ENCODE measurements at places on chromosomes 1 and 21.

DNA sequence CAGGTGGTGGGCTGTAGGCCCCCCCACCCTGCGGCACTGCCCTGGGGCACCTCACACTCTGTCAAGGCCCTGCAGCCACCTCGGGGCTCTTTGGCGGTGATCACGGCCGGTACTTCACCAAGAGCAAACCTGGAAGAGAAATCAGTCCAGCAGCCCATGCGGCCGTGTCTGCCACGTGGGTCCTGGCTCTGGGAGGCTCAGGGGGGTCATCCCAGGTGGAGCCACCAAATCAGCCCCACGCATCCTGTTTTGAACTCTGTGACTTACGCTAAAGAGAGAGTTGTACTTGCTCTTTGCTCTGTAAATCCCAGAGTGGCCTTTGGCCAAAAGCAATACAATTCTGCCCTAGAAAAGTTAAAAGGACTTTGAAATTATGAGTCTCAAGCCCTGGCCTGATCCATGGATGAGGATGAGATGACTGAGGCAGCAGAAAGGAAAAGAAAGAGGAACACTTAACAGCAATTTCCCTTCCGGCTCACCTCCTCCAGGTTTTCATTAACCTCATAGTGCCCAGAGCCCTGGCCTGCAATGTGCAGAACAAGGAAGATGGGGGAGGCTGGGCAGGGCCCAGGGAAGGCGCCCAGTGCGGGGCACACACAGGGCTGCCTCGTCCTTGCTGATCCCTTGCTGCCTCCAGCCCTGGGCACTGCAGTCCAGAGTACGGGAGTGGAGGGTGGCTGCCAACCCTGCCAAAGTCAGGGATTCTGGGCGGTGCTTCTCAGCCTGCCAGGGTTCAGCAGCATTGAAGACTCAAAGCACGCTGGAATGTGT, 337.0 kb downstream of the MATN1 start:
- no peak for DNase-seq

DNA sequence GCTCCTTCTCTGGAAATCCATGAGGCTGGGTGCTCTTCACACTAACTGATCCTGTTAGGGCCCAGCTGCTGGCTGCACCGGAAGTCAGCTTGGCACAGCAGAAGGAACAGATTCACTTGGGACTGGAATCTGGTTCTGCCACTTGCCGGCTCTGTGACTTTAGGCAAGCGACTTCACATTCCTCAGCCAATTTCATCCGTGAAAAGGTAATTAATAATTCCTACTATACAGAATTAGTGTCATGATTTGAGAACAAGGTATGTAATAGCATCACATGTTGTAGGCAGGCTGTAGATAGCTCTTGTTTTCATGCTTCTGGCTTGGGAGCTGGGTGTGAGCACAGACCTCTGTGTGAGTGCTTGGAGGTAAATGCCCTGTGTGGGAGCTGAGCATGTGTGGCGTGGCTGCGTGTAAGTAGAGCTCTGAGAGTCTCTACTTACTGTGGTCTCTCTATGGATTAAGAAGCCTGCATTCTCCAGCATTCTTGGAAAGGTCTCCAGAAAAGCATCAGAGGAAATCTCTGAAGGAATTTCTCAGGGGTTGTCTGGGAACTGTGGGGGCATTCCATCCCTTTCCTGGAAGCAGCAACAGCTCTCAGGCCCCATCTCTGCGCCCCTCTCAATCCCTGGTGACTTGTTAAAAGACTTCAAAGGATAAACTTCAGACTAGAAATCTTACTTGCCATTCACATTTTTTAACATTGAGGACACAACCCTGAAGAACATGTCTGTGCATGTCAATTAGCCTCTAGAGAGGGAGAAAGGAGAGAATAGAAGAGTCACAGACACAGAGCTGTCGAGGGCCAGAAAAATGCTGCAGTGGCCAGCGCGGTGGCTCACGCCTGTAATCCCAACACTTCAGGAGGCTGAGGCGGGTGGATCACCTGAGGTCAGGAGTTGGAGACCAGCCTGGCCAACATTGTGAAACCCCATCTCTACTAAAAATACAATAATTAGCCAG, 47.7 kb upstream of the PPM1J start:
- DNase-seq, result no peak

GRCh38 chr21:46081022-46081861, 16.7 kb upstream of the COL6A2 start:
- no peak for DNase-seq

DNA sequence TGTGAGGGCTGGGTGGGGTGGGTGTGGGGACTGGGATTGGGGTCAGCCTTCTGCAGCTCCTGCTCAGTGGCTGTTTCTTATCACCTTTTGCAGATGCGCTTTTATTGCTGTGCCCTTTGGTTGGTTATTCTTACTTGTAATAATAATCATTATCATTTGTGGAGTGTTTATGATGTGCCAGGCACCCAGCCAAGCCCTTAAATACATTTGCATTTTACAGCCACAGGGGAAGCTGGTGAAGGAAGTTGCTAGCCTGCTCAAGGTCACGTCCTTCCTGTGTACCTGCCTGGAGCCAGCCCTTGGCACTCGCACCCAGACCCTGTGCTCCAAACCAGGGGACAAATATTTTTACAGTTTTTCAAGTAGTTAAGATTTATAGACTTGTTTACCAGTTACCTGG, 144.0 kb downstream of the PGBD5 start:
- DNase-seq, result peak; percentile 50

DNA sequence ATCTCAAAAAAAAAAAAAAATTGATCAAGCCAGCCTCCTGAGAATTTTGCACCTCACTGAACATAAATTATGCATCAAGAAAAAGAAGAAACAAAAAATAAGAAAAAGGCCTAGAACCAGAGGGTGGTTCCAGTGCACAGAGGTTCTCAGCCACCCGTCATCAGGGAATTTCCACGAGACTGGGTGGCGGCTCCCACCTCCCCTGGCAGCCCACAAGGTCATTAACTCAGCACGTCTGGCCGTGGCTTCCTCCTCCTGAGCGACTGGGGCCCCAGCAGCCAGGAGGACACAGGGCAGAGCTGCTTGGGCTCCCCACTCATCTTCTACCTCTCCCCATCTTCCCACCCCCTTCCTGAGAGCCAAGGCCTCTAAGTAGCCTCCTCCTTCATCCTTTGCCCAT, 15.7 kb upstream of the TMEM51 start:
- DNase-seq, result no peak
